Activated CD8-positive, alpha-beta memory T cell treated with anti-CD3 and anti-CD28 coated beads for 1 hour (primary cell): ENCODE measurements at places on chromosomes 16 and 17.

DNA sequence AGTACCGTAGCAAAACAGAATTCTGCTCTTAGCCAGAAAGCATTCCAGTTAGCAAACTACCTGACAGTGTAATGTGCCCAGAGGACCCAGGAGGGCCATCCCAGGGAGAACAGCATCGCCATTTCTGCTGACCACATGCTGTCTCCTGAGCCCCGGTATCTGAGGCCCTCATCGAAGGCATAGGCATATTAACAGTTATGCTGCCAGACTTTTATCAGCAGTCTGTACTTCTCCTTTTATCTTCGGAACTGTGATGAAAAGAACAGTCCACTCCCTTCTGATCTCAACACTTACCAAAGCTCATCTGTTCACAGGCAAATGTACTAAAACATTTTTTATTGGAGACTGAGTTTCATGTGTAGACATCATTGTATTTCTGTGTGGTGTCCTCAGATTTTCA, 236.4 kb downstream of the PRKCA start:
- no peak for DNase-seq

- no peak for DNase-seq
Measured at GRCh38 chr16:2196981-2197511, 641 bp upstream of the CASKIN1 start.

DNA sequence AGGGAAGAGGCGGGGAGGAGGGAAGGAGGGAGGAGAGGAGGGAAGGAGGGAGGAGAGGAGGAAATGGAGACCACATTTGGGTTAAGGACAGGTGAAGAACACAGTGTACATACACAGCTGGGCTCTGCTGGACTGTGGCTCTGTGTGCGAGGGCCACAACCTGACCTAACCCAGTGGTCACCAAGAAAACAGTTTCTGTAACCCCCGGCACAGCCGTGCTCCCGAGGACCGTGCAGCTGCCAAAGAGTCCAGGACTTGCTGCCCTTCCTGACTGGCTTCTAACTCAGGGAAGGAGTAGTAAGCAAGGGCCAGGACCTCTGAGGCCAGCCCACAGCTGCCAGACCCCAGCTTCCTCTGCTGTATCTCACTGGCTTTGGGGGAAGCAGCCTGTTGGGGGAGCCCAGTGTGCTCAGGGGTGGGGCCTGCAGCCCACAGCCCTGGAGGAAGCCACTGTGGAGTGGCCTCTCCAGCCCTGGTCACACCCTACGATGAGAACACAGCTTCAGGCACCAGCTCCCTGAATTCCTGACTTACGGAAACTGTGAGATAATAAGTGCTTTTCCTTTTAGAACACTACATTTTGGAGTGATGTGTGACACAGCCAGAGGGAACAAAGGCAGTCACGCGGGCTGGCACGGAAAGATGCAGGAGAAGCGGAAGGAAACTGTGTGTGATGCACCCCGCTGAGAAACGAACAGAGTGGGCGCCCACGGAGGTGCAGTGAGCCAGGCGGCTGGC, 32.3 kb downstream of the SLC7A5 start:
- DNase-seq = no peak

DNA sequence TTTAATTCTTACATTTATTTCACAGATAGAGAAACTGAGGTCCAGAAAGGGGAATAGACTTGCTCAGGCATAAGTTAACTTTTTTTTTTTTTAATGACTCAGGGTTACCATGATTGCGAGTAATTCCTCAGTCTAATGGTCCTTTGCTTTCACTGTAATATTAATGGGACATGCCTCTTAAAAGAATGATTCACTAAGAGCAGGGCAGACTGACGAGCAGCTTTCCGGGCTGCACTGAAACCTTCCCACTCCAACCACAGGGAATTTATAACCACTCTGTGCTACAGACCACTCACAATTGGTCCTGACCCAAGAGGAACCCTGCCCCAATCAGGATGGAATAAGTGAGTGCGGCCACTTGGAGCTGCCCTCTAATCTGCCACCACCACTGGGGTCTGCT, 5.7 kb downstream of the HOXB2 start:
- no peak for DNase-seq

GRCh38 chr17:74135391-74136167, 67.9 kb upstream of the RPL38 start:
- DNase-seq = no peak

- no peak for DNase-seq
Measured at GRCh38 chr17:50262001-50262794, 12.1 kb upstream of the TMEM92 start.

- peak; percentile 11 for DNase-seq
Measured at GRCh38 chr17:67689534-67690177, 28.1 kb upstream of the NOL11 start.

GRCh38 chr16:62194828-62195227, 158.6 kb upstream of the CDH8 start:
- DNase-seq = no peak
